ENCODE measurements at places on chromosomes 12 and 14.

GRCh38 chr14:94484481-94484880 lies 8.5 kb upstream of the SERPINA9 start:
- no peak for DNase-seq

DNA sequence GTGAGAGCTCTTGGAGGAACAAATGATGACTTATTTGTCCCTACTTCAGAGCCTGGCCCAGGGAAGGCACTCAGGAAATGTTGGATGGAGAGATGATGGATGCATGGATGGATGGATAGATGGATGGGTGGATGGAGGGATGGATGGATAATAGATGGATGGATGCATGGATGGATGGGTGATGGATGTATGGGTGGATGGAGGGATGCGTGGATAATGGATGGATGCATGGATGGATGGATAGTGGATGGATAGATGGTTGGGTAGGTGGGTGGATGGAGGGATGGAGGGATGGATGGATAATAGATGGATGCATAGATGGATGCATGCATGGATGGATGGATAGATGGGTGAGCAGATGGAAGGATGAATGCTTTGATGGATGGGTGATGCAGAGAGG lies 23.2 kb downstream of the GPR68 start:
- DNase-seq = no peak

- DNase-seq = no peak
These were observed 1.5 kb downstream of the BLOC1S1 start for GRCh38 chr12:55717011-55718007.

DNA sequence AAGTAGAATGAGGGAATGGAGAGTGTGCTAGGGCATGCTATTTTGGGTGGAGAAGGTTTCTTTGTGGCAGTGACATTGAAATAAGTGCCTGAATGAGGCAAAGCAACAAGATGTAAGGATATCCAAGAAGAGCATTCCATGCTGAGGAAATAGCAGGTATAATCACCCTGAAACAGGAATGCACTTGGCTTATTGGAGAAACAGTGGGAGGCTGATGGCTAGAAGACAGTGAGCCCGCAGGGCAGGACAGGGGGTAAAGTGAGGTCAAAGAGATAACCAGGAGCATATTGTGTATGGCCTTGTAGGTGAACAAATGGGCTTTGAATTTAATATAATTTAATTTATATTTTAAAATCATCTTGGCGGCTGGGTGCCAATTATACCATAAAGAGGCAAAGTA lies 877.0 kb downstream of the DIO2 start:
- no peak for DNase-seq

GRCh38 chr14:103476065-103476464 lies 46.6 kb downstream of the CKB start:
- no peak for DNase-seq

GRCh38 chr14:99344051-99344758 lies 72.2 kb upstream of the BCL11B start:
- DNase-seq = no peak

DNA sequence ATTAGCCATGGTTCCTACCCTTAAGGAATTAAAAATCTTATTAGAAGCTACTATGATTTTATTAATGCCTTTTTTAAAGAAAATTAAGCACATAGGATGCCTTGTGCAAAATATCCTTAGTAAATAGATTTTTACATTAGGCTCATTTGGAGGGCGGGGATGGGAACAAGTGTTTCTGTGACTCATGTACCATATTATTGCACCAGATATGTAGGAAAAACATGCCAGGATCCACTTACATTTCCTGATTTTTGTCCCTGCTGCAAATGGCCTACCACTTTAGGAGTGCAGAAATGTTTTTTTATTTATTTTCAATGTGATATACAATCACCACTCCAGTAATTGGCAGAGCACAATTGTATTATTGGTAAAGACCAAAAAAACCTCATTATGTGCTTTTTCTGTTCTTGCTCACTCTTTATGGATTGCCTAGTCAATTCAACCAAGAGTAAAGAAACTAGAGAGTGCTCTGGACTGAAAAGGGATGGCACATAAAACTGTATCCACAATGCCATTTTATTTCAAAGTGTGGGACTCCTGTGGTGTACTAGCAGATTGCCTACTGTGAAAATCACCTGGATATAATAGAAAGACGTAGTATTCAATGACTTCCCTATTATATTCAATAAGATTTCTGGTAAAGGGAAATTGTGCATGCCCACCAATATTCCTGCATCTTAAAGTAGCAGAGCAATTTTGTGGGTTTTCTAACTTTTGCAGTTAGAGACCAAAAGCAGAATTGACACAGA lies 86.9 kb downstream of the ANO6 start:
- DNase-seq = no peak

DNA sequence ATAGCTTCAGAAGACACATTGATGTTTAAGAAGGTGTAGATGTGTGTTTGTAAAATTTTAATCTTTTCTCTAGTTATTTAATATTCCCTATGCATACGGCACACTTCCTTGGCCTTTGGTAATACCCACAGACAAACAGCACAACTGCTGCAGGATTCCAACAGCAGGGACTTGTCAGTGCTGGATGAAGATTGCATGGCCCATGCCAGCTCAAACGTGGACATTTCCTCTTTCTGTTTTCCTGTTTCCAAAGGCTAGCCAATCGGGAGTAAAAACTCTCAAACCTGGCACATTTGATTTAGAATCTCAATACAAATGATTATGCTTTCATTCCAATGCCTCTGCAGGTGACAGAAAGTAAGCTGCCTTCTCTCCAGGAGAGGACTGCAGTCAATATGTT lies 22.5 kb upstream of the PDE3A start:
- no peak for DNase-seq

- DNase-seq = no peak
These were observed 5.1 kb downstream of the TESC start for GRCh38 chr12:117093918-117094630.

DNA sequence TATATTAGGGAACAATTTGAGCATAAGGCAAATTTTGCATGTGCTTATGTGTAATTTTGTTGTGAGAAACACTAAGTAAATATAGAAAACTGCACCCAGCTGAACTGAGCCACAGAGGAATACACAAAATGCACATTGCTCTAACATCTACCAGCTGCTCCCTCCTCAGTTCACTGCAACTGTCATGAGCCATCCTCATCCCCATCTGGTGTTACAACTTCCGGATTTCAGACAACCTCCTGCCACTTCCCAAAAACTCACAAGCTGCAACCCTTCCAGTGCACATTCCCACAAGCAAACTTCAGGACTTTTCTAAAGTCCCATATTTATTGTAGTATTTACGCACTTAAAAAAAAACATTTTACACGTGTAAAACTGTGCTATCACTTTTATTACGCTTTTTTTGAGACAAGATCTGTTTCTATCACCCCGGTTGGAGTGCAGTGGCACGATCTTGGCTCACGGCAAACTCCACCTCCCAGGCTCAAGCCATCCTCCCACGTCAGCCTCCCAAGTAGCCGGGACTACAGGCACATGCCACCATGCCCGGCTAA lies 169.1 kb upstream of the TBX3 start:
- no peak for DNase-seq

- no peak for DNase-seq
These were observed 51.2 kb upstream of the OXA1L start for GRCh38 chr14:22715186-22715812.

DNA sequence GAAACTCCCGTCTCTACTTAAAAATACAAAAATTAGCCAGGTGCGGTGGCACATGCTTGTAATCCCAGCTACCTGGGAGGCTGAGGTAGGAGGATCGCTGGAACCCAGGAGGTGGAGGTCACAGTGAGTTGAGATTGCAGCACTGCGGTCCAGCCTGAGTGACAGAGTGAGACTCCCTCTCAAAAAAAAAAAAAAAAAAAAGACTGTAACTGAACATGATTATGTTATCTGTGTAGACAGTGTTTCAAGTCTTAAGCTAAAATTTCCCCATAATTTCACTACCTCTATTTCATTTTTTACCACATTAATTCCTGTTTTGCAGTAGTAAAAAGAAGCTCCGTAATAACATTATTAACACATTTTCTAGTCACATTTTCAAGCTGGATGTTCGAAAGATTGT lies 5.4 kb downstream of the PLBD1 start:
- no peak for DNase-seq

DNA sequence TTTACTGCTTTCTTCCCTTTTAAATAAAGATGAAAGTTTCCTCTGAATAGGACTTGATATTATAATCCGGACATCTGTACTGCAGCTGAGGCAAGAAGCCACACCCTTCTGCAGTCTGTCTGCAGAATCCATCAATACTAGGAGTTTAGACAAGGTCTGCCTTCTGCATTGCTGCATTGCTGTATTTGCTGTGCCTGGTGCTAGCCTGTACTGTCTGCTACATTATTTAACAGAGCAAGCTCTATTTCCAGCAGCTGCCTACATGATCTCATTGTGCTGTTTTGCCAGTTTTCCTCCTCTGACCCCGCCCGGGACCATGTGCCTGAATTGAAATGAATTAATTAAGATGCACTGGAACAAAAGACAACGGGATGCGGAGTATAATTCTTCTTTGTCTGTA lies 1.7 kb downstream of the TUBA1A start:
- DNase-seq = no peak

- no peak for DNase-seq
These were observed 1.2 kb downstream of the HOXC10 start for GRCh38 chr12:53985994-53986685.

DNA sequence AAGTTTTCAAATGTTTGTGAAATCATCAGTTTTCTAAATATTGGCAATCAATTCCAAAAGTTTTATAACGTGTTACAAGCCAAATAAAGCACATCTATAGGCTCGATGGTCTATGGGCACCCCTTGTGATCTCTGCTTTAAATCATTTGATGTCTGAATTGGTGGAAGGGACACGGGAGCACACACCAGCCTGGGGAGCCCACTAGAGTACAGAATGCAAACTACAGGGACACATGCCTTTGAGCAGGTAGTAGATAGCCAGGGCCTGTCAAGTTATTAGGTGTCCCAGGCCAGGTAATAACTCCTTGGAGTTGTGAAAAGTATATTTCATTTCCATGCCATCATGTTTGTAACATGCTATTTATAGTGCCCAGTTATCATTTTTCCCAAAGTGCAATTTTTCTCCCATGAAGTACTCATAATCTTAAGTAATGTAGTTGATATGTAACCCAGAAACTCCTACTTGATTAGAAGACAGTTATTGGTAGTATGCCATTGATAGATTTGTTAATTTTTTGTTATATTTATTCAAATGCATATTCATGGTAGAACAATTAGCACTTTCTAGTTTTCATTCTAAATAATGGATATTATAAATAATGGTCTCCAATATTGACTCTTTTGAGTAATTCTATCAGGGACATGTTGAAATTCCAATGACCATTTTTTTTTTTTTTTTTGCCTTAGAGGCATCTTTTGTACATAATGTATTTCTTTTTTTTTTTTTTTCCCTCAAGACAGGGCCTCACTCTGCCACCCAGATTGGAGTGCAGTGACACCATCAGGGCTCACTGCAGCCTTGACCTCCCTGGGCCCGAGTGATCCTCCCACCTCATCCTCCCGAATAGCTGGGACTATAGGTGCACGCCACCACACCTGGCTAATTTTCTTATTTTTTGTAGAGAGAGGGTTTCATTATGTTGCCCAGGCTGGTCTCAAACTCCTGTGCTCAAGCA lies 96.9 kb upstream of the FGD4 start:
- DNase-seq = no peak

DNA sequence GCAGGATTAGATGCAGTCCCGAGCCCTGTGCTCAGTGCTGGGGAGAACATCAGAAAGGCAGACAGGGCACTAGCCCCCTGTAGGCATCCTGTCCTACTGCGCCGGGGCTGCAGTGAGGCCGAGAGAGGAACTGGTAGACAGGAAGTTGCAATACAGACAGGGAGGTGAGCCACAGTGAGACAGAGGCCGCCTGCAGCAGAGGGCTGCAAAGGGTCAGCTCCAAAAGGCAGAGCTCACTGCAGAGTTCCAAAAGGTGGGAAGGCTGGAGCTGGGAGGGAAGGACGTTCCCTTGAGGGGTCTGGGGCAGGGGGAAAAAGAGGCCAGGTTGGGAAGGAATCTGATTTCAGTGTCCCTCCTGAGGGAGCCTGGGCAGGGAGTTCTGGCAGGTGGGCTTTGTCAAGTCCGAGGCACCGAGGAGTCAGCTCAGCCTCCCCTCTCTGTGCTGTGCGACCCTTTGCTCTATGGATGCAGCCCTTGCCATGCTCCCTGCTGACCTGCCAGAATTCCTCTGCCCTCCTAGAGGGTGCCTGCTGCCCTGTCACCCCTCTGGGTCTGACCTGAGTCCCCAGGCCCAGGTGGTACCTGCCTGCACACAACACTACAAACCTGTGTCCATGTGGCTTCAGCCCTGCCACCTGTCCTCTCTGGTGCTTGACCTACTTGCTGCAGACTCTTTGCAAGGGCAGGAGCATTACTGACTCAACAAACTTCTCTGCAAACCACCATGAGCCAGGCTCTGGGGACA lies 63.5 kb downstream of the PRMT8 start:
- DNase-seq = no peak

DNA sequence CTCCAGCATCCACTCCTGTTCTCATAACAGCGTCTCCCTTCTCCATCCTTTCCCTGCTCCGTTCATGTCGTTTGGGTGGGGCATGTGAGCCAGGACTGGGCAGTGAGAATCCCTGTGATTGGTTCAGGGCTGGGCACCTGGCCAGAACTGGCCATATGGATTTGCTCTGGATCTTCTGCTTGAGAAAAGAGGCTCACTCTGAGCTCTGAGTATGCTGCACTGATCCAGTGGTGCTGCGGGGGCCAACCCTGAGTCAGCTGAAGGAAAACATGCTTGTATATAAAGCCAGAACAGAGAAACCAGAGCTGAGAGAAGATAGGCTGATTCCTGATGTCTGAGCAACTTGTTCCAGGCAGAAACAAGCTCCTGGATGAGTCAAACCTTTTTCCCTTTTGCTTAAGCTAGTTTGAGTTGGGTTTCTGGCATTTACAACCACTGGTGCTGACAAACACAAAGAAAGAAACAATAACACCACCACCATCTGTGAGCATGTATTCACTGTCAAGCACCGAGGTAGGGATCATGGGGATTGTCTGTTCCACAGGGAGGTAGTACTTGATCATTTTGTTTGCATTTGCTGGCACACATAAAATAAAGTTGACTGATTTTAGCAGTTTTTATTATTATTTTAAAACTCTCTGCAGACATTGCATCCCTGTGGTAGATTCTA lies 14.0 kb upstream of the HPD start:
- DNase-seq = peak; percentile 53

GRCh38 chr12:108996320-108996719 lies 24.5 kb downstream of the SVOP start:
- DNase-seq = no peak
